Ovary (tissue), 10 donors: ENCODE measurements at places on chromosomes 4 and X. TPM values are rescaled to one million over a fixed set of nuclear protein-coding genes. Genes with fewer than 3 reads are reported as not detected.

Gene PLP1
- 2.2 TPM for total RNA-seq

Gene COL25A1
- total RNA-seq = 0.25 TPM

Gene TBX22
- total RNA-seq = not detected

Gene MAGEE2
- total RNA-seq = not detected

GRCh38 chr4:8314691-8315255, 45.2 kb downstream of the HTRA3 start:
- DNase-seq = peak; percentile 7

GRCh38 chr4:139403462-139403861, 50.5 kb upstream of the RAB33B start:
- no peak for DNase-seq

DNA sequence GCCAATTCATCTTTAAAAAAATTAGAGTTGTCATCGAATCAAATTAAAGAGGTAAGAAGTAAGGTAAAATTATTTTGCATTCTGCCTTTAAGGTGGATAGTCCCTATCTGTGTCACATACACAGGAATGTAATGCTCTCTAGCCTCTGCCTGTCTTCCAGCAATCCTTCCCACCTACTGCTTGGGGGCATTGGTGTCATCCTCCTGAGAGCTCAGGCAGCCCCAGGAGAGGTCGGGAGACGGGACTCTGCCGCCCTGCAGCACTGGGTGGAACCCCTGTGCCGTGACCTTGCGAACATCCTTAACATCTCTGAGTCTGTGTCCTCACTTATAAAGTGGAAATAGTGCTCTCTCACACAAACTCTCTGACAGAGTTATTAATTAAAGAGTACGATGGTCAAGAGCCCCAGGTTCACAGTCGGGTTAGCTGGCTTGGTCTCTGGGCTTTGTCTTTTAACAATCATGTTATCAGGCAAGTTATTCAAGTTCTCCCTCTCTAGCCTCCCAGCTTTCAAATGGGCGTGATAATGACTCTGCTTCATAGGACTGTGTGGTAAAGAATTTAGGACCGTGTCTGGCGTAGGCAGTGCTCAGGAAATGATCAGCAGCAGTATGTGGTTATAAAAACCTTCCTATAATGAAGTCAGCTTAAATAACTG, 10.2 kb downstream of the TLR3 start:
- DNase-seq = no peak

- no peak for DNase-seq
Observed at GRCh38 chr4:145709843-145710242, 29.9 kb downstream of the C4orf51 start.
